ENCODE measurements at places on chromosomes 2 and 18. TPM values are rescaled to one million over a fixed set of nuclear protein-coding genes. Genes with fewer than 3 reads are reported as not detected.

MYO3B gene
- 0.85 TPM for total RNA-seq

OXER1 gene
- not detected for total RNA-seq

CNTNAP5 gene
- total RNA-seq: not detected

AQP12A gene
- not detected for total RNA-seq

ACKR3 gene
- total RNA-seq: 14.7 TPM

BOK gene
- 48.2 TPM for total RNA-seq

SPHKAP gene
- not detected for total RNA-seq

DPP10 gene
- not detected for total RNA-seq

CCL20 gene
- 158 TPM for total RNA-seq

FAM110C gene
- total RNA-seq: 21.4 TPM

BOLA3 gene
- 40.0 TPM for total RNA-seq

RBMS1 gene
- total RNA-seq: 51.3 TPM

CAPN14 gene
- total RNA-seq: 2.2 TPM

ANKRD53 gene
- under 0.01 TPM for total RNA-seq

CNGA3 gene
- total RNA-seq: not detected

MRPS9 gene
- total RNA-seq: 18.5 TPM

KCNK3 gene
- not detected for total RNA-seq

C1D gene
- 34.7 TPM for total RNA-seq

TMEM247 gene
- not detected for total RNA-seq

TLX2 gene
- not detected for total RNA-seq

MEIS1 gene
- 26.4 TPM for total RNA-seq

DCDC2C gene
- not detected for total RNA-seq
